ENCODE measurements at places on chromosomes 13 and 19. TPM values are rescaled to one million over a fixed set of nuclear protein-coding genes. Genes with fewer than 3 reads are reported as not detected.

DNA sequence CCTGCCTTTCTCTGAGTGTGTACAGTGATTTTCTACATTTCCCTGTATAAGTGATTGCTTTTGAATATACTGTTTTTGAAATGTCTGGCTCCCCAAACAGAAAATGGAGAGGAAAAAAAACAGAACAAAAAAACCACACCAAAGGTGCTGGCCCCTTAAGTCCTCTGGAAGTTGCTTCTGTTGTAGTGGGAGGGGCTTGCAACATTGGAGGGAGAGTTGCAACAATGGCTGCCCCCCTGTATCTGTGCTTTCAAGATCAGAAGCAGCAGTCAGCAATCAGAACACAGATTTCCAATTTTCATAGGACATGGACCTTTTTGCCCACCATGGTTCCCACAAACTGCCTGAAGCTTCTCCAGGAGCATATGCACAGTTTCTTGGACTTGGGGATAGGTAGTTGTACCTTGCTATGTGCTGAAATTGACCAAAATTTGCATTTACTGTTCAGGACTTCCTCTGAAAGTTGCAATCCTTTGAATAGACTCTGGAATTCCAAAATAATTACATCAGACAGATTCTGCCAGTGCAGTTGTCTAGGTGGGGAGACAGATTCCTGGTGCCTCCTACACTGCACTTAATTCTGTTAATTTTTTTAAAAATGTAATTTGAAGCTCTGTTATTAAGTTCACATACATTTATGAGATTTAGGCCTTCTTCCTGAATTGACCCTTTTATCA lies 13.8 kb downstream of the BIVM start:
- DNase-seq, result no peak

GRCh38 chr19:55626350-55626749 lies 2.0 kb upstream of the ZNF784 start:
- DNase-seq, result no peak

DNA sequence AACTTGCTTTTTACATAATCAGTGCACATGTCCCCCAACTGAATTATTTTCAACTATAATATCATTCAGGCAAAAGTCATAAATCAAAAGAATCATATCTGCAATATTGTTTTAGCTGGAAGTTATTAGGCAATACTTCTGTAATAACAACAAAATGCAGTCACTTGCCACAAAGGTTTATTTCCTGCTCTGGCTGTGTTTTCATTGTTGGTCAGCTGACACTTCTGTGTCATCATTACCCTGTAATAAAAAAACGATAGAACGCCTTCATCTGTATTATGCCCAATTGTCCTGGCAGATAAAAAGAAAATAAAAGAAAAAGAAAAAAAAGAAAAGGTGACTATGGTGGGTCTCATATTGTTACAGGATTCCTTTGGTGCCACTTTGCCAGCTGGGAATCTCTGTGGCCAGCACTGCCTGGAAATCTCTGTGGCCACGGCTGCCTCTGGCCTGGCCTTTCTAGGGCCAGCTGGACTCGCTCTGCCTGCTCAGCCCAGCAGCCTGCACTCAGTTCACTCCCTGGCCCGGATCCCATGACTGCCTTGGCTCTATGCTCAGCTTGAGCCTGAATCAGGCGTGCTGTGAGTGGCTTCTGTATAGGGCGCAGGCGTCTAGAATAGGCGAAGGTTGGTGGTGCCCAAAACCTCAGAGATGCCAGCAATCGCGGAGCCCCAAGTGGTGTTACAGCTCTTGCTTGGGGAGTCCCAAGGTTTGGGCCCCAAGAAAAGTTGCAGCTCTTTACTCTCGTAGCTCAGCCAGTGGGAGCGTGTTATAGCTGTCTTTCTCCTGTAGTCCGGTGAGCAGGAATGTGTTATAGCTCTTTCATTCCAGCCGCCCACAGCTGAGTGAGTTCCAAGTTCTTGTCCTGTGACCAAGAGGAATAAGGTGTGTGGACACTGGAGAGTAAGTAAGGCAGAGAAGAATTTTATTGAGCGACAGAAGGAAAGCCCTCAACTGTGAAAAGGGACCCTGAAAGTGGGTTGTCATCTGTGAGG lies 1227.1 kb downstream of the SLITRK1 start:
- DNase-seq, result peak; percentile 4

DNA sequence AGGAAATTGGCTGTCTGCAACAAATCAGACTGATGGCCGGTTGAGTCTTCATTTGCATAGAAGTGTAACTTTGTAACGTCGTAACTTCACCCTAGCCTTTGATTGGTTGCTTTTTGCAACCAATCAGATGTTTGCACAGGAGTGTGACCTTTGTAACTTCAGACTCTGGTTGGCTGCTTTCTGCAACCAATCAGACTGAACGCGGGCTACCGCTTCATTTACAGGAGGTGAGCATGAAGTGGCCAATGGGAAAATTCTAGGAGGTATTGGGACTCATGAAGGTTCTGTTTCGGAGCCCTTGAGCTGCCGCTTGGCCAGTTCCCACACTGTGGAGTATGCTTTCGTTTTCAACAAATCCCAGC lies 441 bp upstream of the ZNF559 start:
- DNase-seq, result no peak

DNA sequence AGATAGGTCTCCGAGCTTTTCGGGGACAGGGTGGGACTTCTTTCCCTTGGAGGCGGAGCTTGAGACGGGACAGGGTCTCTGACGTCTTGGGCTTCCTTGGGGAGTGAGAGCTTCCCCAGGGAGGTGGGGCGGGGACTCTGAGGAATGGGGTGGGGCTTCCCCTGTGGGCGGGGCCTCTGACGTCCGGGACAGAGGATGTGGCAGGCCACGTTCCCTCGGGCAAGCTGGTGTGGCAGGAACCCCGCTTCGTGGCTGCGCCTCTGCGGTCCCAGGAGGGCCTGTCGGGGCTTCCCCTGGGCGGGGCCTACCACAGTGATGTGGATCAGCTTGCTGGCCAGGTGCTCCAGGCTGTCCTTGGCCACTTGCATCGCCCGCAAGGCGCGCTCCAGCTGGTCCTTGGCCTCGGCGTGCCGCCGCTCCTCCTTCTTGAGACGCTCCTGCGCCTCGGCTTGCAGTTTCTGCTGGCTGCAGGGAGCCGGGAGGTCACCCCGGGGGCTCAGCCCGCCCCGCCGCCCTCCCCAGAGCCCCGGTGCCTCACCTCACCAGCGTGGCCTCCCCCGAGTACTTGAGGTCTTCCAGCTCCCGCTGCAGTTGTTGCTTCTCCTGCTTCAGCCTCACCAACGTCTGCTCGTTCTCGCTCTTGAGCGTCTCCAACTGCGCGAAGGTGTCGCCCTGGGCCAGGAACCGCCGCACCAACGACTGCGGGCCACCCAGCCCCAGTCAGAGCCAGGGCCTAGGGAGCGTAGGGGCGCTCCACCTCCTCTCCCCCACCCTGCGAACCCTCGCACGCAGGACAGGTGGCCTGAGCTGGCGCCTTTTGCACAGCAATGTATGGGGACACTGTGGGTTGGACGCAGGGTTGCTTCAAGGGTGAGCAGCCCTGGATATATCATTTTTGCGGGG lies 3.3 kb upstream of the RGL3 start:
- DNase-seq, result no peak

- no peak for DNase-seq
Measured at GRCh38 chr13:100610391-100611347, 22.1 kb upstream of the GGACT start.

The MEDAG gene
- not detected for polyA plus RNA-seq

- DNase-seq, result no peak
Measured at GRCh38 chr19:2631213-2631821, 71.2 kb downstream of the GNG7 start.

DNA sequence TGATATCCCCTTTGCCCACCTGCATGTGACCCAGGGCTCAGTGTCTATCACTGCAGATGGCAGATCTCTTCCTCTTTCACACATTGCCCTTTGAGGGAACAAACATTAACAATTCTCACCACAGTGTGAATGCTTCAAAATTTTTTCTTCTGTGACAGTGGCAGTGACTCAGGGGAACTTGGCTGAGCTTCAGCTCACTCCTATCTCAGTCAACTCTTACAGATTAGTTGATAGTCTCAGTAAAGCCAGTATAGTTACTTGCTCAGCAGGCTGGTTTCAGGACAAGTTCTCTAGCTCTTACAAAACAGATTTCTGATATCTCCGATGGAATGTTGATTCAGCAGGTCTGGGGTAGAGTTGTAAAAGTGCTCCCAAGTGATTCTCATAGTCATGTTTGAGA lies 166.9 kb downstream of the DLEU7 start:
- DNase-seq, result no peak

The ATG4D gene
- 22.0 TPM for polyA plus RNA-seq

DNA sequence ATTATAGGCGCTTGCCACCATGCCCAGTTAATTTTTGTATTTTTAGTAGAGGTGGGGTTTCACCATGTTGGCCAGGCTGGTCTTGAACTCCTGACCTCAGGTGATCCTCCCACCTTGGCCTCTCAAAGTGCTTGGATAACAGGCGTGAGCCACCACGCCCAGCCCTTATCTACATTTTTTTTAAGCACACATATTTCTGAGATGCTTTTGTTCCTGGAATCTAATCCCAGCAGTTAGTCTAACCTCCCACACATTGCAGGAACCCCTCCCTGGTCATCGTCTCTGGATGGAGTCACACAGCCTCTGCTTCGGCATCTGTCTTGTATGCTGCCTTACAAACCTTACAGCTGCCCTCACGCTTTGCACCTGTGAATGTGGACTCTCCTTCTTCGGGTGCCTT lies 15.1 kb upstream of the KATNAL1 start:
- no peak for DNase-seq

GRCh38 chr13:40375489-40376171 lies 290.8 kb downstream of the FOXO1 start:
- DNase-seq, result no peak

- no peak for DNase-seq
Measured at GRCh38 chr13:98479496-98480003, 97.4 kb downstream of the STK24 start.

GRCh38 chr13:27631156-27631555 lies 9.5 kb downstream of the POLR1D start:
- no peak for DNase-seq

The SHISA7 gene
- polyA plus RNA-seq, result 0.15 TPM

DNA sequence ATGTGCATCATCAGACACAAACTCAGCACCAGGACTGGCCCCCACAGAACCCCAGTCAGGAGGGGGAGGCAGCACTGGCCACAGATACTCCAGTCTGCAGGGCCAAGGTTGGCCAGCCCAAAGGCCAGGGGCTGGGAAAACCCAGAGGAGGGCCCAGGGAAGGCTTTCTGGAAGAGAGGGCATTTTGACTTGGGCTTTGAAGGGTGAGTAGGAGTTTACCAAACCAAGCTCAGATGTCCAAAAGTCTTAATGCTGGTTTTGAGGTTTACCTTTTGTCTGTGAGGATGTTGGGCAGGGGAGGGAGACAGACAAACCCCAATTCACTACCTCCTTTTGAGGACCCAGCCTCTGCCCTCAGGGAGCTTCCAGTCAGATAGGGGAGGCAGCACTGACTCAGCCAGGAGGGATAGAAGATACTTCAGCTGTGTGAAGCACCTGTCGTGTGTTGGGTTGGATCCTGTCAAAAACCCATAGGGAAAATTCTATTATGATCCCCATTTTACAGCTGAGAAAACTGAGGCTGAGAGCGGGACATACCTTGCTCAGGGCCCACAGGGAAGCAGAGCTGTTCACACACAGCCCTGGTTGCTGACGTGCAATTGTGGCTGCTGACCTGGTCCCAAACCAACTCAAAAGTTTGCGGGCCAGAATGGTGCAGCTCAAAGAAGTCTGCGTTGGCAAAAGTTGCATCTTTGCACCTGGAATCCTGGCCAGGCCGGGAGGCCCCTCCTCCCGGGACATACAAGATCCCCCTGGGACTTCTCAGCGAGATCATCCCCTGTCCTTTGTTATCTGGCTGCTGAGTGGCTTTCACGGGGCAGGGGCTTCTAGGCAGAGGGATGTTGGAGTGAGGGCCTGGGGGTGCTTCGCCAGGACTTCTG lies 13.1 kb downstream of the CILP2 start:
- no peak for DNase-seq

DNA sequence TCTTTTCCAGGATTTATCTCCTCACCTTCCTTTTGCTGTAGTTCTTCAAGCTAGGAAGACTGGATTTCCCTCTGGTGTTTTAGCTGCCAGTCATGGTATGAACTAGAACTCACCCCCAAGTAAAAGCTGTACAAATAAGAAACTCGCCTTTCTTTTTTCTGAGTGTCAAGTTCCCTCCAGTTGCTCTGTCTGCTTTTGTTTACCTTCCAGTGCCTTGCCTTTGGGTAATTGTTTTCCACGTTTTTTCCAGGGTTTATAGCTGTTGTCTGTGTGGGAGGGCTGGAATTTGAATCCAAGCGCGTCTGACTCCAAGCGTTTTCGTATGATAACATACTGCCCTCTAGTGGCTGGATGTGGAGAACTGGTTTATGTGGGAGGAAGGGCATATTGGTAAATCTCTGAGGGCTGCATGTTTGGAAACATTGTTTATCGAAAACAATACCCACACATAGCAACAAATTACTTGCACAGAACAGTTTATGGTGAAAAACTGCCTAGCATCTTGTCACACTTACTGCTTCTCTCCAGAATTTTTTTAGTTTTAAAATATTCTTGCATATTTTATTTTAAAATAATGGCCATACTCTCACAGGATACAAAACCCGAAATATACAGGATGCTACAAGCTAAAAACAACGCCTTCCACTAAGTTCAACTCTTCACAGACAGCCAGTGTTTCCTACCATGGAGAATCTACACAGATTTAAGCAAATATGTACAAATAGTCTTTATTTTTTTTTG lies 19.2 kb downstream of the RCN3 start:
- DNase-seq, result peak; percentile 94

The OR7D2 gene
- polyA plus RNA-seq, result 0.12 TPM

GRCh38 chr13:20715330-20715712 lies 11.8 kb downstream of the IL17D start:
- DNase-seq, result no peak

- DNase-seq, result no peak
Measured at GRCh38 chr13:44118881-44119280, 239.2 kb downstream of the LACC1 start.

DNA sequence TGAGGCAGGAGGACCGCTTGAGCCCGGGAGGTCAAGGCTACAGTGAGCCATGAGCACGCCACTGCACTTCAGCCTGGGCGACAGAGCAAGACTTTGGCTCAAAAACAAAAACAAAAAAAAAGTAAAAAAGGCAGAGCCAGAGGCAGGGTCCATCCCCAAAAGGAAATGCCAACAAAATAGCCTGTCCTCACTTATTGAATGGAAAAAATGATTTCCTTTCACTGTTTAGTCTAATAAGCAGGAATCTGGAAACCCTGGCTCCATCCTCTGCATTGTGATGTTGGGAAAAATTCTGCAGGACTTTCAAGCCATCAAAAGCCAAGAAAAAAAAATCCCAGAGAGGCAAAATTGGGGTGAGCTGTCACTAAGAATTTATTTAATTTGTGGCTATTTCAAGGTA lies 23.2 kb downstream of the ZIC5 start:
- no peak for DNase-seq
